ENCODE measurements at places on chromosomes 2 and 18.

DNA sequence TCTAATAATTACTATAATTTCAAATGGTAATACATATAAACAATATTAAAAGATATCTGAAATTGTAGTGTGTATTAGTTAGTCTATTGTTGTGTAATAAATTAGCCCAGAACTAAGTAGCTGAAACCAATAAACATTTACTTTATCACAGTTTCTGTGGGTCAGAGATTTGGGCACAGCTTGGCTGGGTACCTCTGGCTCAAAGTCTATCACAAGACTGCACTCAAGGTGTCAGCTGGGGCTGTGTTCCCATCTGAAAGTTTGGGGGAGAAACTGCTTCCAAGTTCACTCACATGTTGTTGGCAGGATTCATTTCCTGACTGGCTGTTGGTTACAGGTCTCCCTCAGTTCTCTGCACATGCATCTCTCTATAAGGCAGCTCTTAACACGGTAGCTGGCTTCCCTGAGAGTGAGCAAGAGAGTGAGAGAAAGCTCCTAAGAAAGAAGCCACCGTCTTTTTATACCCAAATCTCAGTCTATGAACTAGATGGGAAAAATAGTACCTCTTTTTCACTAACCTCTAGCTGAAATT lies 25.6 kb upstream of the WIPF1 start:
- DNase-seq = no peak

DNA sequence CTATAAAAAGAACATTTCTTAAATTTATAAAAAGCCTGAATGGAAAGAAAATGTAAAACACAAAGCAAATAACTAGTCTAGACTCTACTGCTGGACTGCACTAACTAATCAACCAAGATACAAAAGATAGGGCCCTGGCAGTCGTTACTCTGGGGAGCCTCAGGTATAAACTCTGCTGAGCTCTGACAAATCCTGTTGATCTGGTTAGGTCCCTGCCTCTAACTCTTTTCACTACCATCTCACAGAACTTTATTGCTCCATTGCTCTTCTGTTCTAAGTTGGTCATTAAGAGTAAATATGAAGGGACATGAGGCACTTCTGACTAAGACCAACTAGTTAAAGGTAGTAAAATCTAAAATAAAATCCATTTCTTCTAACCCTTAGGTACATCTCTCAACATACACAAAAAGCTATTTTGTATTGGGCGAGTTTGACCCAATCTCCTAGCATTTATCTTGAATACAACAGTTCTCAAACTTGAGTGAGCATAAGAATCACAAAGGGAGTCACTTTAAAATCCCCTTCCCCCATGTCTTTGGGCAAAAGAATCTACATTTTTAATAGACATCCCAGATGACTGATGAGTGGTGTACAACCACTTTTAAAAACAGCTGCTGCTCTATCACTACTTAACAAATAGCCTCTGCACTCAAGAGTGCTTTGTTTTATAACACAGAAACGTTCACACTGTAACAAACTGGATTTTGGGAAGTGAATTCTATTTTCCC lies 2.5 kb downstream of the CHN1 start:
- no peak for DNase-seq

GRCh38 chr2:17107871-17108270 lies 410.4 kb downstream of the RAD51AP2 start:
- DNase-seq = no peak

- DNase-seq = no peak
Observed at GRCh38 chr2:20227894-20228505, 3.1 kb upstream of the SDC1 start.

DNA sequence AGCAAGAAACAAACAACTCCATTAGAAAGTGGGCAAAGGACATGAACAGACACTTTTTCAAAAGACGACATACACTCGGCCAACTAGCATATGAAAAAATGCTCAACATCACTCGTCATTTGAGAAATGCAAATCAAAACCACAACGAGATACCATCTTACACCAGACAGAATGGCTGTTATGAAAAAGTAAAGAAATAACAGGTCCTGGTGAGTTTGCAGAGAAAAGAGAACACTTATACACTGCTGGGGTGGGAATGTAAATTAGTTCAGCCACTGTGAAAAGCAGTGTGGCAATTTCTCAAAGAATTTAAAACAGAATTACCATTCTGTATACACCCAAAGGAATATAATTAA lies 130.5 kb downstream of the PLCL1 start:
- DNase-seq = no peak

GRCh38 chr2:112701052-112701451 lies 19.8 kb upstream of the NT5DC4 start:
- no peak for DNase-seq

- no peak for DNase-seq
Observed at GRCh38 chr2:209473930-209474419, 50.1 kb downstream of the MAP2 start.

- DNase-seq = no peak
Observed at GRCh38 chr2:194260185-194260584, 1396.8 kb upstream of the SLC39A10 start.

DNA sequence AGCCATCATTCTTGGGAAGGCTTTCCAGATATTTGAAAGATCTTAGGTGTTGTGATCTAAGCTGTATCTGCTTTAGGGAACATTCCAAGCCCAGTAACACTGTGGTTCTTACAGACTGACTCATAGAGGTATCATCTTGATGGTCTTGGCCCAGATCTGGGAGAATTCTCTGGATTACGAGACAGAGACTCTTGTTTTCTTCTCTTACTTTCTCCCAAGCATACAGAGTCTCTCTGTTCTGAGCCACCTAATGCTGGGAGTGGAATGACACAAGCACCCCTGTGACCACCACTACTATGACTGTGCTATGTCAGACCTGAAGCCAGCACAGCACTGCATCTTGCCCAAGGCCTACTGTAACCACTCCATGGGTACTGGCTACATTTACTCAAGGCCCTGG lies 81.0 kb upstream of the EPAS1 start:
- no peak for DNase-seq

GRCh38 chr2:15636972-15637785 lies 45.5 kb downstream of the DDX1 start:
- peak; percentile 55 for DNase-seq

GRCh38 chr2:172086241-172087206 lies 1.2 kb downstream of the DLX1 start:
- no peak for DNase-seq

DNA sequence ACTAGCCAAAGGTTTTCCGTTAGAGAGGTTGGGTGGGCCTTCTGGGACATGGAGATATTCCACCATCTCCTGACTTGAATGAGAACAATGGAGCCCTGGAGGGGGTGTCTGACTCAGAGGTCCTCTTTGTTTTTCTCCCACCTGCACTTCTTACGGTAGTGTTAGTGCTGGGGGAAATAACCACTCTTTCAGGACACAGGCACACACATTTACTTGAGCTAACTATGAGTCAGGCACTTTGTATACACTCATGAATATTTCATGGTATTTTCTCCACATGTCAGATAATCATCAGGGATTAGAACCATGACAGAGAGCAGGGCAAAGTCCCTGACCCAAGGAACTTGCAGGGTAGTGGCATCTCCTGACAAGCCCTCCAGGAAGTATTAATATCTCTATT lies 439.1 kb downstream of the TSN start:
- no peak for DNase-seq

DNA sequence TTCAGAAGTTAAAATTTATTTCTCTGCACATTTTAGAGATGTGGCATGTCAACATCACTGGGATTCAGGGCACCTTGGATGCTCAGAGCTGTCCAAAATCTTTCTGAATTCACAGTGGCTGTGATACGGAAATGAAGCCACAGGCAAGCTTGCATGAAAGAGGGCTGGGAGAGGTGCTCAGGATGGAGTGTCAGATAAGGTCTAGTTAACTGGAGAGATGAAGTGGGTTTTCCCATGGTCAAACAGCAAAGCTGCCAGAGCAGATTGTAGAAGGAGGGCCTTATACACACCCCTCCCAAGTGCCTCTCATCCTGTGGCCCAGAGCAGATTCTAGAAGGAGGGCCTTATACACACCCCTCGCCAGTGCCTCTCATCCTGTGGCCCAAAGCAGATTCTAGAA lies 286.8 kb upstream of the PXDN start:
- DNase-seq = no peak

GRCh38 chr2:25437881-25438662 lies 96.3 kb upstream of the DNMT3A start:
- DNase-seq = no peak

DNA sequence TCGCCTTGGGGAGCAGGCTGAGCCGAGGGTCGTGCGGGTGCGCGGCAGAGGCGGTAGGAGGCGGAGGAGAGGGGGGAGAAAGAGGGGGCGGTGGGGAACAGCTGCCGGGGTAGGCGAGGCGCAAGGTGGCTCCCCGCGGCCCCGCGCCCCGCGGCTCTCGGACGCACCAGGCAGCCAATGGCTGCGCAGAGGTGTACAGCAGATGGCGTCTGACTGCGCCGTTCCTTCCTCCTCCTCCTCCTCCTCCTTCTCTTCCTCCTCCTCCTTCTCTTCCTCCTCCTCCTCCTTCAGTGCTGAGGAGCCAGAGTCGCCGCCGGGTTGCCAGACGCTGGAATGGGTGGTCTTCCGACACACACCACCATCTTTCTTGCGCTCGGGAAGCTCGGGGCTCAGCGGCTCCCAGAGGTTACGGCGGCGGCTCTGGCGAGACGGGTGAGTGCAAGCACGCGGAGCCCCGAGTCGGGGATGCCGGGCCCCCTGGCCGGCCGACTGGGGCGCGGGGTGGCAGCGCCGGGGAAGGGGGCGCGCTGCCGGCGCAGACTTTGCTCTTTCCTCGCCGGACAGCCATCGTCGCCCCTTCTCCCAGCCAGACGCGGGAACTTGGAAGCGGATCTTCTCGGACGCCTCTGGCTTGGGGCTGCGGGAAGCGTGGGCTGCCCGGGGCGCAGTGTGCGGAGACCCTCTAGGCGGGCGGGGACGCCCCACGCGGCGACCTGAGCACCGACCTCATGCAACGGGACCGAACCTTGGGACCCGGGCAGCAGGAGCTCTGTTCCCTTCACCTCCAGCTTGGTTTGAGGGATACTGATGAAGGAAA lies at the start of gene THSD7B:
Gene THSD7B, plus strand, starts transcription at position 290 of the 817 bp plus-strand sequence. CDS start 116,634 bp downstream, outside the sequence.
- no peak for DNase-seq

DNA sequence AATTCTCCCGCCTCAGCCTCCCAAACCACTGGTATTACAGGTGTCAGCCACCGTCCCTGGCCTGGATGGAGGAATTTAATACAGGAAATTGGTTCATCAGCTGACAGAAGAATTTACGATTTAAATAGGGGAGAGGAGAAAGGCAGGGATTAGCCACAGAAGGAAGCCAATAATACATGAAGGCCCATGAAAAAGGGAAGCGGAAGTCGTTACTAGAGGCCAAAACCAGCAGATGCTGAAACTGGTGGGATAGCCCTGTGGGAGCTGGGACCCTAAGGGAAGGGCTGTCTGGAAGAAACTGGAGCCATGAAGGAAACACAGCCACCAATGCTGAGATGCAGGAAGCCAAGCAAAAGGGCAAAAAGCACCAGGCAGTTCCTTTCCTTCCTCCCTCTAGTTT lies 163.7 kb upstream of the RMP24 start:
- no peak for DNase-seq

DNA sequence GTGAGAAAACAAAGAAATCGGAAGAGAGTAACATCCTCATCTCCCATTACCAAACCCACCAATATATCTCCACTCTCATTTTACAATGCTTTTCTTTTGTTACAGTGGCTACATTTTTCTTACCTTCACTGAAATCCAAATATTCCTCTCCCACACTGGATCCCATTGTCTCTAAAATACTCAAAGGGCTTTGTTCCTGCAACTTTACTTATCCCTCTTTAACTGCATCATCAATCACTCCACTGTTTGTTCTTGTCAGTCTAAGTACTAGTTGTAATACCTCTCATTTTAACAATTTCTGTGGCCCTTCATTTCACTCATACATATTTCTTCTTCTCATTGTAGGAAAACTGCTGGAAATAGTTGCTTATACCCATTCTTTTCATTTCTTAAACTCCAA lies 464.2 kb upstream of the PIK3C3 start:
- no peak for DNase-seq

DNA sequence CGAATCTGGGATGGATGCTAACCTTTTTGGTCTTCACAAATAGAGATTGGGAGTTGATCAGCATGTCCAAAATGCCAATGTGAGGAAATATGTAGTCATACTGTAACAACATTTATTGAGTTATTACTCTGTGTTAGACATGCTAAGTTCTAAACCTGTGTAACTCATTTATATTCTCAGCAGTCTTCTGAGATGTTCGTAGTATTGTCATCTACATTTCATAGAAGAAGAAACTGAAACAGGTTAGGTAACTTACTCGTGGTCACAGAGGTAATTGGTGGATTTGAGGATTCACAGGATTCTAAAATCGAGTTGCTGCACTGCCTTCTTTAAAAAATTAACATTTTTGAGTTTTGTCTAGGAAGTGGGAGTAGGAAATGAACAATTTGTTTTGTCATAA lies 162.1 kb downstream of the UBE2E3 start:
- no peak for DNase-seq

DNA sequence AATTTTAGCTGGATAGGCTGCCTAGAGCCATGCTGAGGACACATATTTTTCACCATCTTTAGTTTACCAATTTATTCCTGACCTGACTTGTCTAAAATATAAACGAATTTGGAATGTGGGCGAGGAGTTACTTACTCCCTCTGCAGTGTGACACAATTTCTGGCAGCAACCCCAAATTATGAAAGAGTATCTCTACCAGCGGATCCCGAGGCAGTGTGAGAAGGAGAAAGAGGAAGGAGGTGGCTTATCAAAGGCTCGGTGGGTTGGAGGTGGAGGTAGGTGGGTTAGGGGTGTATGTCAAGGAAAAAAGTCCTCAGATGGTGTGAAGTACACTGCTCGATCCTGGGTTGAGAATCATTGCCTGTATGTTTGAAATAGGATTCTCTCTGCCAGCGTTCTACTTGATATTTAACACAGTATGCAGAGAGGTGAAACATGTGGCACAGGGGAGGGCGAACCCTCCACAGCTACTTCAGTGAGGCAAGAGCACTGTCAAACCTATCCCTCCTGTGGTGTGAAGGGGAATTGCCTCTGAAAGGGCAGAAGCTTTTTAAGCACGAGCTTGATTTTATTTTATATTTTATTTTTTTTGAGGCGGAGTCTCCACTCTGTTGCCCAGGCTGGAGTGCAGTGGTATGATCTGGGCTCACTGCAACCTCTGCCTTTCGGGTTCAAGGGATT lies 76.0 kb downstream of the RFTN2 start:
- DNase-seq = no peak

- DNase-seq = no peak
Observed at GRCh38 chr2:225091336-225091735, 49.1 kb upstream of the DOCK10 start.

- no peak for DNase-seq
Observed at GRCh38 chr2:195316486-195316885, 340.5 kb upstream of the SLC39A10 start.

DNA sequence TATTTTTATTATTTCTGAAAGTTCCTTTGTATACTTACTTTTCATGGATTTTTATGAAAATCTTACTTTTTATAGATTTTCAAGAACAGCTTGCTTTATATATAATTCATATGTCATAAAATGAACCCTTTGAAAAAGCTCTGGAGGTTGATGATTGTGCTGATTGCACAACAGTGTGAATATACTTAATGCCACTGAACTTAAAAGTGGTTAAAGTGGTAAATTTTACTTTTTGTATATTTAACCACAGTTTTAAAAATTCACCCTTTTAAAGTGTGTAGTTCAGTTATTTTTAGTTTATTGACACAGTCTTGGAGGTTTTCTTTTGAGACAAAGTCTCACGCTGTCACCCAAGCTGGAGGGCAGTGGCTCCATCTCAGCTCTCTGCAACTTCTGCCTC lies 8.4 kb downstream of the SANBR start:
- no peak for DNase-seq

All from NCI-H1436 (cell line).